Breast epithelium (tissue), 4 donors: ENCODE measurements at places on chromosomes 12 and 14. TPM values are rescaled to one million over a fixed set of nuclear protein-coding genes. Genes with fewer than 3 reads are reported as not detected.

The GALNT9 gene
- not detected for total RNA-seq

The P2RX2 gene
- not detected for total RNA-seq

DNA sequence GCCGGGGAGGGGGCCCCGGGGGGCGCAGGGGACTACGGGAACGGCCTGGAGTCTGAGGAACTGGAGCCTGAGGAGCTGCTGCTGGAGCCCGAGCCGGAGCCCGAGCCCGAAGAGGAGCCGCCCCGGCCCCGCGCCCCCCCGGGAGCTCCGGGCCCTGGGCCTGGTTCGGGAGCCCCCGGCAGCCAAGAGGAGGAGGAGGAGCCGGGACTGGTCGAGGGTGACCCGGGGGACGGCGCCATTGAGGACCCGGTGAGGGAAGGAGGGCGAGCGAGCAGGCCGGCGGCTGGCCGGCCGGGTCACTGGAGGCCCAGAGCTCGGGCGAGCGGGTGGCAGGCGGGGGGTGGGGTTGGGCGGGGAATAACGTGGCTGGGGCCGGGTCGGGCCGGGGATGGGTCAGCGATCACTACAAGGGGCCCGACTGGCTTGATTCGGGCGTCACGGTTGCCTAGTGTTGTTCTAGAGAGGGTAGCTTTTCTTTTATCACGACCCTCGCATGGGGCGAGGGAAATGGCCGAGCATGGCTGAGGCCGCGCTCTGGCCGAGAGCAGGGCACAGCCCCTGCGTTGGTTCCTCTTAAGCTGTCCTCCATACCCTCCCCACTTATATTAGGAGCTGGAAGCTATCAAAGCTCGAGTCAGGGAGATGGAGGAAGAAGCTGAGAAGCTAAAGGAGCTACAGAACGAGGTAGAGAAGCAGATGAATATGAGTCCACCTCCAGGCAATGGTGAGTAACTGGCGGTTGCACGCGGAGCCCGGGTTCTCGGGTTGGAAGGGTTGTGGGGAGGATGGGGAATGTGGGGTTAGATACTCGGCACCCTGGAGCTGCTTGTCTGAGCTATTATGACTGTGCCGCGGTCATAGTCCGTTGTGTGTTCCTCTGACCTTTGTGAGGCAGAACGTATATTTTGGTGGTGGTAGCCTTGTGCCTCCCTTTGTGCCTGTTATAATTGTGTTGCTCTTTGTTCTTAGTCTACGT, 603 bp downstream of the PABPN1 start:
- H3K27me3 ChIP-seq = no peaks in the 10 kb centered on the region
- H3K36me3 ChIP-seq = no peaks in the 10 kb centered on the region

DNA sequence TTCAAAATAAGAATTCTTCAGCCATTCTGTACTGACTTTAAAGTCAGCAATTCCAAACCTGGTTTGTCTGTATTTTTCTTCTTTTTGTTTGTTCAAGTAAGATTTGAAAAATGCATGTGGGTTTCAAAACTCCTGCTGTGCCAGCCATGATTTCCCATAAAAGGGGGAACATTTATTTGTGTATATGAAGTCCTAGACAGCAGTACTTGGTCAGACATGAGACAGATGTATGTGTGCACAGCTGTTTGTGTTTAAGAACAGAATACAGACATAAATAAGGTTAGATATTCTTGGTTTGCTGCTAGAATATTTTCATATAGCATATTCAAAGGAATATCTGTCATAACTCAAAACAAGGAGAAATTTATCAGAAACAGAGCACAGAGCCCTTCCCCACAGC, 236.0 kb downstream of the ADAMTS20 start:
- H3K27me3 ChIP-seq = no peaks in the 10 kb centered on the region
- no peak overlapping the region for H3K4me3 ChIP-seq
- H3K4me1 ChIP-seq = no peaks in the 10 kb centered on the region

DNA sequence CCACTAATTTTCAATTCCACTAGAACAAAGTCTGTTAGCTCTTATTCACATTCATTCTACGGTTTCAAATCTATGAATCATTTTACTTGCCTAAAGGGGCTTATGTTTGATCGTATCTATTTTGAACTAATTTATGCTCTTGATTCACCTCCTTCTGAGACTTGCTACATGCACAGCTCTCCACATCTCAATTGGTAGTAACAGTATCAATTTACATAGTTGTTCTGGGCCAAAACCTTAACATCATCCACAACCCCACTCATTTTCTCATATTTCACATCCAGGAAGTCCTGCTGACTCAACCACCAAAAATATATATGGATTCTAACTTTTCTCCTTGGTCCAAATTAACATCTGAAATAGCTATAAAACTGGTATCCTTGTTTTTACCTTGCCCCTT, 208.6 kb downstream of the RASSF9 start:
- H3K27me3 ChIP-seq = no peaks in the 10 kb centered on the region
- no peaks in the 10 kb centered on the region for H3K4me1 ChIP-seq
- H3K36me3 ChIP-seq = no peaks in the 10 kb centered on the region
- H3K27ac ChIP-seq = no peak overlapping the region

GRCh38 chr12:120618954-120619615, 21.3 kb upstream of the CABP1 start:
- no peak for DNase-seq
- no peak overlapping the region for H3K27ac ChIP-seq
- no peak overlapping the region for H3K4me3 ChIP-seq
- no peaks in the 10 kb centered on the region for H3K4me1 ChIP-seq
